Peyer's patch (tissue), 4 donors: ENCODE measurements at places on chromosomes 6 and 20.

GRCh38 chr6:6920114-6920986 is 187.4 kb upstream of the RREB1 start:
- DNase-seq = no peak

- DNase-seq = no peak
Measured at GRCh38 chr6:91667596-91667995, 1080.7 kb upstream of the MAP3K7 start.

DNA sequence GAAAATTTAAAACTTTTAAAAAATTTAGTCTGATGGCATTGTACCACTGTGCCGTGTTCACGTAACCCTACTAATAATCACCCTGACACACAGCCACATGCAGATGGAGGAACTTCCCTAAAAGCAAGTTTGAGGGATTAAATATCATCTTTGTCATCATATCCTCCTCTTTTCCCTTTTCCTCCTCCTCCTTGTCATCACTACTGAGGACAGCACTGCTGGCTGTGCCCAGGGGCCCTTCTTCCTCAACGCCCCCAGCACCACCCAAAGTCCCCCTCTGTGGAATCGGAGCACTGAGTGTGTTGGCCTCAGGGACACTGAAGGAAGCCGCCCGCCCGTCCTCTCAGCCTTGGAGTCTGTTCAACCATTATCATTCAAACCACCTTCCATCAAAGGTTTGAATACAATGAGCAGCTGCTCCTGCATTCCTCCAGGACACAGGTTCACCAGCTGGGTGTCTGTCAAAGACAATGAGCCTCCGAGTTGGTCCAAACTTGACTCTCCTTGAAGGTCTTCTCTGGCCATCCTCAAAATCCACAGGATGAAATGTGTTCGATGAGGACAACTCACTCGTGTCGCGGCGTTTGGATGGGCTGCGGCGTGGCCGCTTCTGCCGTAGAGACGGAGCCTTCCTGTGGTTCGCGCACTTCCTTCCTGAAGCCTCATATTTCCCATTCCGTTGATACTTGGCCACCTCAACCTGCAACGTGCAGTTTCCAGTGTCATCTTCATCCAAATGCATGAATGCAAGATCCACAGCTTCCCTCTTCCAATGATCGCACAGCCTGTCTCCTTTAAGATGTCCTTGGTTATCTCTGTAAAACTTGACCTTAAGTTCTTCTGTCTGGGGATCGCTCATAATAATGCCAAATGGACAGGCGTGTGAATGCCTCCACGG is 23.3 kb downstream of the NQO2 start:
- no peak for DNase-seq

DNA sequence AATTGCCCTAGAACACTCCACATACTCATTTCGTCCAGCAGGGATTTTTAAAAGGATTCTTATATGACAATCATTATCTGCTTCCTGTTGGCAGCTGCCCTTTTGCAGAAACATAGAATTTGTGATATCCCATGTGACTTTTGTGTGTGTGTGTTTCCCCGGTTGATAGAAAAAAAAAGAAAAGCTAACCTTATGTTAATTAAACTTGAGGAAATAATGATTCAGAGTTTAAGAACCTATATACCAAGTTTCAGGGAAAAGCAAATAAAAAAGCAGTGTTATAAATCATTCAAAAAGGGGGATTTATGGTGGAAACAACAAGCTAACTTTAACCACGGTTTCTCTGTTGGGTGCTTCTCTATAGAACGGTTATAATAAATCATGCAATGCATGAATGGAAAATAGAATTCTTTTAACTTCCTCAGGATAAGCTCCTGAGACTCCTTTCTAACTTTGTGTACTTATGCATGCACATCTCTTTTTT is 826.9 kb upstream of the EYS start:
- no peak for DNase-seq

DNA sequence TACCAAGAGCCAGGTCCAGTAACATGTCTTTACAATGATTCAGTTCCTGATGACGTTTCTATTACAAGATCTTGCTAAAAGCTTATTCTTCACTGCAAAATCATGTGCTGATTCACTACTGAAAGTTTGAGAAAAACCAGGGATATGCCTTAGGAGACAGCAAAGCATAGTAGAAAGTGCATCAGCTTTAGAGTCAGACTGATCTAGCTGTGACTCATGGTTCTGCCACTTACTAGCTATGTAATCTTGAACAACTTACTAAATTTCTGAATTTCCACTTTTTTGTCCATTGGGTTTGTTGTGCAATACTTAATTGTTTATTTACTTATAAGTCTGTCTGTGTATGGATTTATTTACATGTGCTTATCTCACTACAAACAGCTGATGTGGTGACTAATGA is 198.5 kb upstream of the RSPO3 start:
- no peak for DNase-seq

DNA sequence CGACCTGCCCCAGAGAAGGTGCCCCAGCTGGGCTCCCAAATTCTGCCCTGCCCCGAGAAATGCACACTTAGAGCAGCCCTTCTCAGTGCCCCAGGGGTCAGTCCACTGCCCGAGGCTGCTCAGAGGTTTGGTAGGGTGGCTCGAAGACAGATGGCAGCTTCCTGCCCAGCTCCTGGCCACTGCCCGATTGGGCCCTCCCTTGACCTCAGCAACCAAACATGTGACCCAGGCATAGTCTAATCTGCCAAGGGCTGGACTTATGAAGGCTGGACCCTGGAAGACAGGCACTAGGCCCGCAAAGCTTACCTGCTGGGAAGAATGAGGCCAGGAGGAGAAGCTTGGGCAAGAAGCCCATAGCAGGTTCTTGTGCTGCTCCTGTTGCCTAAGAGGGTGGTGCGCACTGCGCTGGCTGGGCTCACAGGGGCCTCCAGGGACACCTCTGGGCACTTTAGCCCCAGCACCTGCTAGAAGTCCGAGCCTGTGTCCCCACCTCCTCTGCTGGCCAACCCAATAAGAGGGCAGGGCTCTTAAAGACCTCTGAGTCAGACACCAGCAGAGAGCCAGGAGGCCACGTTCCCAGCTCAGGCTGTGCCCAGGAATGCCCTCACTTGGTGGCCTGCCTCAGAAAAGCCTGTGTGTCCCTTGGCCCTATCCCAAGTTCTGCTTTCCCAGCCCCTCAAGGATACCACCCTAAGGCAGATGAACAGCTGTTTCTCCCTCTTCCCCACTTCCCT is 5.5 kb downstream of the SIGLEC1 start:
- no peak for DNase-seq

DNA sequence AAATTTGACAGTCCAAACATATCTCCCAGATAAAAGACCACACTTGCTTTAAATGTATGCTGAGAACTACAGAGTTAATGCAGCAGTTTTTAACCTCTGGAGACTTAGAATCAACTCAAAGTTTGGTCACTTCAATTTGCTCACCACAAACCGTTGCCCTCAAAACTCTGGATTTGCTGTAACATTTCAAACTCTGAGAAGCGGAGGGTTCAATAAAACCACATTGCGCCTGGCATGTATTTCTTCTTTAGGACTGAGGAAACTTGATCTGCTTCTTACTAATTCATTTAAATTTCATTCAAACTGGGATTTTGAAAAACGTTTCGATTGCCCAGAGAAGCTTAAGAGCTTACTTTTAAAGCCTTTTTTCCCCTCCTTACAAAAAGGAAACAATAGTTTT is 115.8 kb downstream of the MTFR2 start:
- DNase-seq = no peak

DNA sequence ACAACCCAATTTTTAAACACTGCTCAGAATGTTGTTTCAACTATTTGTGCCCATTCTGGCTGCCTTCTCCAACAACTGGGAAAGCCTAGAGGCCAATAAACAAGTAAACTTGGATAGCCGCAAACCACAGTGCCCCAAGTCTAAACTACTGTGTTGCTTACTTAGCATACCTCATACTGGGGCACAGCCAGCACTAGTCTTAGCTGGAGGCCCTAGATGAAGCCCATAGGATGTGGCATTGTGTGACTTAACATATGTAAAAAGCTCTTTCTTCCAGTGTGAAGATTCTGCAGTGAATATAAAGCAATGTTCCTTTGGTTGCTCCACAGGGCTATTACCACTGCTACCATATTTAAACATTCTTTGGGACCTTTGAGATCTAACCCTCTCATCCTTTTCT is 564.3 kb upstream of the NRSN1 start:
- DNase-seq = no peak

DNA sequence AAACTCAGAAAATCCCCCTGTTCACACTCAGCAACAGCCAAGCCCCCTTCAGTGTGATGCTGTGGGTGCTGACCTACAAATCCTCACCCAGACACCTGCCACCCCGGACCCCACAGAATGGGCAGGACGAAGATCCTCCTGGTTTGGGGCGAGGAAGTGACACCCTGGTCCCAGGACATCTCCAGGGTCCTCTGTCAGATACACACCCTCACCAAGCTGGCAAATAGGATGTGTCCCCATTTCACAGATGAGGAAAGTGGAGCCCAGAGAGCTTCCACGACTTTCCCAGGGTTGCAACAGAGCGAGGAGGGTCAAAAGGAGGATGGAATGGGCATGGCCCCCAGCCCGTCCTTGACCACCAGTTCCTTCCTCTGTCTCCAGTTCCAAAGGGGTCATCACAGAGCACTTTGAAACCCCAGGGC is 92.0 kb upstream of the AFDN start:
- DNase-seq = no peak

GRCh38 chr20:47296950-47297349 is 59.5 kb downstream of the ZMYND8 start:
- peak; percentile 44 for DNase-seq

- no peak for DNase-seq
Measured at GRCh38 chr6:149560736-149561135, 5.4 kb upstream of the GINM1 start.

GRCh38 chr20:328027-328974 is 2.9 kb downstream of the SOX12 start:
- no peak for DNase-seq

GRCh38 chr6:28206928-28207509 is 18.1 kb upstream of the ZSCAN9 start:
- no peak for DNase-seq

DNA sequence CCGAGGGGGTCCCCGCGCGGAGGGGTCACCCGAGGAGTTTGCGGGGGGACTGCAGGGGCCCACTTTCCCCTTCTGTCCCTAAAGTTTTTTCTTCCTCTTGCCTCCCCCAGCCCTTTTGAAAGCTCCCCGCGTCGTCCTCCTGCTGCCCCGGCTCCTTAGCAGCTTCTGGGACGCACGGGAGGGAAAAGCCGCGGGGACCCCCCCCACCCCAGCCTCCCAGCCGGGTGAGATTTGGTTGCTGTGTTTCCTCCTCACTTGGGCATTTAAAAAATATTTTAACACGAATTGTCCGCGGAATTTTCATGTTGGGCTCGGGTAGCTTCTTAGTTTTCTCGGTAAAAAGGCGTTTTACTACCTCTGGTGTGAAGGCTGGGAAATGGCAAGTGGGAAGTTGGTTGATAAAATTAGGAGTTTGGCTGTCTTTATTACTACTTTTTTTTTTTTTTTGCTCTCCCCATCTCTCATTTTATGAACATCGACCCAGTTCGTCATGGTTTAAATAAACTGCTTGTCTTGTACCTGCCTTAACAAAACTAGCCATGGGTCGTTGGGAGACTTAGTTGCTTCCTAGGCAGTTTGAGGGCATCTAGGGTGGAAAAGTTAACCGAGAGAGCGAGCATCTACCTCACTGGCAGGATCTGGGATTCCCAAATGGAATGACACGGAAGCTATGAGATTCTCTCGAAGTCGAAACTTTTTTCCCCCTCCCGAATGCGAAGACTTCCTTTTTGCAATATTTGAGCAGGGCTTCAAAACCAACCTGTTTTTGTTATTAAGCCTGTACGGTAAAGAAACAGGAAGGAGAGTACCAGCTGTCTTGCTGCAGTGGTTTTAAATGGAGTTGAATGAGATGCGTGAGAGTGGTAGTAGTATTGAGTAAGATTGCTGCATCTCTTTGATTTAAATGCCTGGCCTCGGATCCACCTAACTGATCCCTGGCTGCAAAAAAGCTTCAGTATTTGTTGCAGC is 868 bp downstream of the NCOA3 start:
- peak; percentile 63 for DNase-seq

DNA sequence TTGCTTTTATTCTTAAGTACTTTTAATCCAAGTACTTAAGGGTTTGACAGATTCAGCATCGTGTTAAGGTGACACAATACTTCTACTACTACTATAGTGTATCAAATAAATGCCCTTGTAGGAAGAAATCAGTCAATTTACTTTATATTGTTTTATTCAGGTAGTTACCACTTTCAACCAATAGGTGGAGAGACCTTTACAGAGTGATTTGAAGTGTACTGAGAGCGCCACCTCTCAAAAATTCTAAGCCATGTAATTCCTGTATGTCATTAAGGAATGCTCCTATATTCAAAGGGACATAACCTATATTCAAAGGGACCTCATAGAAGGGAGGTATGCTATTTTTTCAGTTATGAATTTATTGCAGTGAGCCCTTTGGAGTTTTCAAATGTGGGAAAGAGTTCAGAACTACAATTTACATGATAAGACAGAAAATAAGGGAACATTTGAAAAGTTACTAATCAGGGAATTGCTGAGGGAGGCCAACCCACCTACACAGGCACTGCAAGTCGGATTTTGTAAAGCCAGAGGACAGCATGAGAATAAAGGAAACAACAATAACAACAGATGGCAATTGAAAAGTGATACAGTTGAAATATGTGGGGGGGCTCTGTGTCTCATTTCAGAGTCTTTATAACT is 955.6 kb downstream of the TBC1D32 start:
- no peak for DNase-seq
